ENCODE measurements at places on chromosomes 13 and 19.
A peak's percentile ranks its signal among the peaks of the same experiment; 100 is the strongest.

DNA sequence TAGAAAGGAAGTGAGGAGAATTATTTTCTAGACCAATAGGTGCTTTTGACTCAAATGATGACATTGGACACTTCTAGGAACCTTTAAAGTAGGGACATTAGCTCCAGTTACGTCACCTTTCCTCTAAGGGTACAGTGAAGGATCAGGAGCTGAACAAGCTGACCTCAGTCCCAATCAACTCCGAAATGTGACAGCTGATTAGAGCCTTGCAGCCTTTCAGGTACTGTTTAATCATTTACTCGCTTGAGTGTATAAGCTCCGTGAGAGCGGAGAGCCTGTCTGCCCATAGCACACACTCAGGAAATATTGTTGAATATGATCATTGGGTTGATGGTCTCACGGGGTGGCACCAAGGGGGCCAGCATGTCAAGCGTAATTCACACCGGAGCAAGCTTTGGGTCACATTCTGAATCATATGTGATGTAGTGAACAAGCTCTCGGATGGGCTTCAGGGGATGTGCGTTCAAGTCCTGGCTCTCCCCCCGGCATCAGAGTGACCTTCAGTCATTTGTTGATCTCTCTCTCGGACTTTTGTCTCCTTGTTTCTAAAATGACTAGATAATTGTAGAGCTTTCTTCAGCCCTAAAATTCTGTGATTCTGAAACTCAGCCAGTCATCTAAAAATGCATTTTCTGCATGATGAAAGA, 141.9 kb downstream of the ZIC5 start:
- DNase-seq: no peak

- no peak for DNase-seq
Observed at GRCh38 chr13:41388143-41388881, 69.0 kb upstream of the RGCC start.

DNA sequence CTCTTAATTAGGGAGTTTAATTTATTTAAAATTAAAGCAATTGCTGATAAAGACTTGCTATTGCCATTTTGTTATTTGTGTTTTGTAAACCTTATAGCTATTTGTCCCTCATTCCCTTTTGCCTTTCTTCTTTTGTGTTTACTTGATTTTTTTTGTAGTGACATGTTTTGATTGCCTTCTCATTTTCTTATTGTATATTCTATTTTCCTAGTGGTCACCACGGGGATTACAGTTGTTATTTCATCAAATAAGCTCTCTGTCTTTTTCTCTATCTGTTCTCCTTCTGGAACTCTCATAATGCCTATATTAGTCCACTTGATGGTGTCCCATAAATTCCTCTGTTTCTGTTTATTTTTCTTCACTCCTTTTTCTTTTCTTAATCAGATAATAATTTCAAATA, 64.4 kb upstream of the FRY start:
- DNase-seq: no peak

- no peak for DNase-seq
Observed at GRCh38 chr13:49459580-49459979, 15.5 kb downstream of the SETDB2 start.

- no peak for DNase-seq
Observed at GRCh38 chr19:36032251-36033104, at the start of gene CLIP3. Gene CLIP3 (minus strand): TSS chr19:36032873. CDS start chr19:36032357, 516 bp downstream.

GRCh38 chr19:3268326-3268725, 43.9 kb downstream of the CELF5 start:
- no peak for DNase-seq

DNA sequence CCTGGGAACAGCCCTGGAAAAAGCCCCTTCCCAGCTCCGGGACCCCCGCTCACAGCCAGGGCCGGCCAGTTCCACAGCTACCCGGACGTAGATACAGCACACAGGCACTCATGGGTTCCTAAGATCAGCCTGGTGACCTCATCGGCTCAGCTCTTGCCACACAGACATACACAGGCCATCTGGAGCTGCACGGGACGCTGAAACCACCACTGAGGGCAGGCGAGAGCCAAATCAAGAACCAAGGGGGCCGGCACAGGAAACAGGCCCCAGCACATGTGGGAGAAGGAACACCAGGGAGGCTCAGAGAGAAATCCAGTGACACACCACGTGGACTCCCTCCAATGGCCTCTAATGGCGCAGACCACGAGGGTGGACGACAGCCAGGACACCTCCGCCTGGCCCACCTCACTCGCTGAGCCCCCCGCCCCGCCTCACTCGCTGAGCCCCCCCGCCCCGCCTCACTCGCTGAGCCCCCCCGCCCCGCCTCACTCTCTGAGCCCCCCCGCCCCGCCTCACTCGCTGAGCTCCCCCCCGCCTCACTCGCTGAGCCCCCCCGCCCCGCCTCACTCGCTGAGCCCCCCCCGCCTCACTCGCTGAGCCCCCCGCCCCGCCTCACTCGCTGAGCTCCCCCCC, 69.7 kb upstream of the C13orf46 start:
- DNase-seq: no peak

DNA sequence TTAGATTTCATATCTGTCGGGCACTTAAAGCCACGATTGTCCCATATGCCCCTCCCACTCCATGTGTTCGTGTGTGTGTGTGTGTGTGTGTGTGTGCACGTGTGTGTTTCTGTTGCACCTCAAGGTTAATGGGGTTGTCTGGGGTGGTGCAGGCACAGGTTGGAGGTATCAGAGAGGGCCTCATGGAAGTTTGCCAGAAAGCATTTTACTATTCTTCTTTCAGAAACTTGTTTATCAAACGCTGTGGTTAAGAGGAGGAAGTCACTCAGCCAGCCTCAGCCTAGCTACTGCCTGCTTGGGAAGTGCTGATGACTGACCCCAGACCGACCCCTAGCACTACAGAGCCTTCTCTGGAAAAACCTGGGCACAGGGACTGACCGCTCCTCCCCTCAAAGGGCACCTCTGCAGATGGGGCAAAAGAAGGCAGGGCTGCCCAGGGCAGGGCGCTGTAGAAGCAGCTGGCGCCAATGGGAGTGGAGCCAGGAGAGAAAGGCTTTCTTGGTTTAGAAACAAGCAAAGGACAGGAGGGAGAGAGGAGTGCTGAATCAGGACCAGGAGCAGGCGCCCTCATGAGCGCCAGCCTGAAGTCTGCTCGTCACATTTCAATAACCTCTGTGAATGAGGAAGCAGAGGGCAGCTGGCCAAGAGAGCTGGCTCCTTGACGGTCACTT, 3.9 kb downstream of the SIAH3 start:
- no peak for DNase-seq

DNA sequence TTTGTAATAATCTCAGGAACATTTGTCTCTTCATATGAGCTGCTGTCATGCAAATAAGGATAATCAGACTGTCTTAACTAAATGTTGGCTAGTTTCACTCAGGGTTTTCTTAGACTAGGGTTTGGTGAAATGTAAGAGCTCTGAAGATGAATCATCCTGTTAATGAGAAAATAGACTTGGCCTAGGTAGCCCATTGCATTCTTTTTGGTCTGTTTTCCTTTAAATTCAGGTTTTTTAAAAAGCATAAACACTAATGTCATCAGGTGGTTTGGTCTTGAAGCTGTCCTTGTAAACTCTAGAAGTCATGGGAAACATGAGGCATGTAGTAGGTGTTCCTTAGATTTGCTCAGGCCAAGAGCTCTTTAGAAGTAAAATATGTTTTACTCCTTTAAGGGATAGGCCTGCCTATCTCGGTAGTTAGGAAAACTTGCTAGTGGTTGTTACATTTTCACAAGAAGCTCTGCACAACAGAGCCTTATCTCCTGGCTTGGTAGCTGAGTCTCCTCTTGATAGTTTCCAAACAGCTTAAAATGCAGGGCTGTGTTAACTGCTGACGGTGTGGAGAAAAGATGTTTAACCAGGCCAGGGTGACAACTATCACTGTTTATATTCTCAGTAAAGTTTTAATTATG, 62.0 kb upstream of the C1QTNF9B start:
- no peak for DNase-seq

DNA sequence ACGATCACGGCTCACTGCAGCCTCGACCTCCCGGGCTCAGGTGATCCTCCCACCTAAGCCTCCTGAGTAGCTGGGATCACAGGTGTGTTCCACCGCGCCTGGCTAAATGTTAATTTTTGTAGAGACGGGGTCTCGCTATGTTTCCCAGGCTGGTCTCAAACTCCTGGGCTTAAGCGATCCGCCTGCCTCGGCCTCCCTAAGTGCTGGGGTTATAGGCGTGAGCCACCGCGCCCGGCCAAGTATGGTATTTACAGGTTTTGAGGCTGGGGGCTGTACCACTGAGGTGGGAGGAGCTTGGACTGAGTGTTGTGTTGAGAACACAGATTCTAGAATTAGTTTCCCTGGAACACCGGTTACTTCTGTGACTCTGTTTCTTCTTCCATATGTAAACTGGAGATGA, 452 bp upstream of the PPM1N start:
- no peak for DNase-seq

DNA sequence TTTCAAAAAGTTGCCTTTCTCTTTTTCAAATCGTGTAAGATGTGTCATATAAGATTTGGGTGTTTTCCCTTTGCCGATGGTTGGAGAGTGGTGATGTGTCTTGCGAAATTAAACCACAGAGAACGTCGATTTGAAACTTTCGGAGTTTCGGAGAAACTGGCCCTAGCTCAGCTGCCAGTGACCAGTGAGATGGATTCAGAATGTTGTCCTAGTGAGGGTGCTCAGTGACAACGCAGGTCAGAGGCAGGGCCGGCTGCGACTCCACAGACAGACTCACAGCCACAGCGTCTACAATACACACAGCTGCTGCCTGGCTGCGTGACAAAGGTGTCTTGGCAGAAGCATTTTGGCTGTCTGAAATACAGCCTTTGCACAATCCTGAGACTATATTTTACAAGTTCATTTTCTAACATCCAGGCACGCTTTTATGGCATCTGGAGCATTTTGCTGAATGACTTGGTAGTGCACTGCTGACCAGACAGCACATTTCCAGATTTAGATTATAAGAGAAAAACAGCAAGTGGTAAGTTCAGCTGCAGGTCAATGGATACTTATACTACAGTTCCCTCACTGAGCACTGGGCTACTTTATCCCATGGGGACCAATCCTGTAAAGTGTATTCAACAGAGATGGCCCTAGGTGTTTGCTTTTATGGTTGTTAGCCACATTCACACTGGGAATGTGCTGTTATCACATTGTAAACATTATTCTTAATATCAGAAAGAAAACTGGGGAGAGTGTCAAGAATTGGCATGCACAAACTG, 207.5 kb downstream of the KCNRG start:
- DNase-seq: no peak

DNA sequence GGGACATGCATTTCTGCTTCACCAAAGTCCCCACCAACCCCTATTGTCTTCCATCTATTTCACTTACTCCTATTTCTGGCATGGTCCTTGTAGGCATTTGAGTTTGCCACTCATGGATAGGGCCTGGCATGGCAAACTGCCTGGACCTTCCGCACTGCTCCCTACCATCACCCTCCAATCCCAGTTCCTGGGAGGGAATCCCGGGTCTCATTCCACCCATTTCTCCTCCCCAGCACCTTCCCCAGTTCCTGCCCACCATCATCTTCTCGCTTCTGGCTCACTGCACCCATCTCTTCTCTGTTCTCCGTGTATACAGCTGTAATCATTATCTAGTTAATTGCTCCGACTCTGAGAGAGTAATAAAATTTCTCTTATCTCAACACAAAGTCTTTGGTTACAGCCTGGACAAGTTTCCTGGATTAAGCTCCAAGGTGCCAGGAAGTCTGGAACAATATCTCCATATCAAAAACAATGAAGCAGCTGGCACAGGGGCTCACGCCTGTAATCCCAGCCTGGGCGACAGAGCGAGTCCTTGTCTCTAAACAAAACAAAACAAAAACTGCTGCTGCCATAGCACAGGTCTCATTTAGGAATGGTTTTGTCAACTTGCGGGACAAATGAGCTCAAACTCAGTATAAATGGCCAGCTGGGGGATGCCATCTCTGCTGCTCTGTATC, 17.0 kb upstream of the COX7A1 start:
- peak; percentile 26 for DNase-seq

- DNase-seq: no peak
Observed at GRCh38 chr13:60727140-60727539, 330.1 kb downstream of the TDRD3 start.

GRCh38 chr13:58706421-58706820, 1074.9 kb downstream of the PCDH17 start:
- DNase-seq: no peak

GRCh38 chr13:81874253-81874652, 1533.3 kb upstream of the SPRY2 start:
- no peak for DNase-seq

DNA sequence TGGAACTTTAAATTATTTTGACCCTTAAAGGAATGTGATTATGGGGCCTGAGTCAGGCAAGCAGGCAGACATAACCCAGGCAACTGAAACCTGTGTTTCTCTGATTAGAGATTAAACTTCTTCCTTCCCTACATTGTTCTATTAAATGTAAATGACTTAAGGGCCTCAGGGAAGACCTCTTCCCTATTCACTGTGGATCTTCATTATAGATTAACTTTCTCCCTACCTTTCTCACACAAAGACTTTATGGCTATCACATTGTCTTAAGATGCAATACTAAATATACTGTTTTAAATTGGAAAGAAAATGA, 8.8 kb upstream of the METTL21C start:
- DNase-seq: no peak

GRCh38 chr13:93946994-93947393, 532.5 kb downstream of the DCT start:
- DNase-seq: no peak

GRCh38 chr13:29969286-29969685, 118.9 kb upstream of the UBL3 start:
- no peak for DNase-seq

GRCh38 chr19:33689868-33690267, 68.1 kb downstream of the CHST8 start:
- no peak for DNase-seq

DNA sequence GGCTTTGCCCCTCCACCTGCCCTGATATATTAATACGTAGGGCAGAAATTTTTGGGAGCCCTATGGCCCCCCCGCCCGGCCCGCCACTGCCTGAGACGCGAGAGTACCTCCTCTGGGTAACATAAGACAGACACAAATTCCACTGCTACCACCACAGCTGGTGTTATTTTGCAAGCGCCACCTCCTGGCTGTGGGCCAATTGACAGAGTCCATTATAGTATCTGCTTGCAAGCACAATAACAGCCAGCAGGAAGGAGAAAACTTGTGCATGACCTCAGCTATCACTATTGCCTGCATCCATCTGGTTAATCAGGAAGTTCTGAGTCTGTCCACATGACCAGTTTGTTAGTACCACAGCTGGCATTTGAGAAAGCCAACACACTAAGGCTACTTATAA, 25.3 kb upstream of the OR10H2 start:
- no peak for DNase-seq

- no peak for DNase-seq
Observed at GRCh38 chr13:93343097-93343496, 116.5 kb downstream of the GPC6 start.

GRCh38 chr19:4298810-4299550, 3.2 kb downstream of the TMIGD2 start:
- no peak for DNase-seq

DNA sequence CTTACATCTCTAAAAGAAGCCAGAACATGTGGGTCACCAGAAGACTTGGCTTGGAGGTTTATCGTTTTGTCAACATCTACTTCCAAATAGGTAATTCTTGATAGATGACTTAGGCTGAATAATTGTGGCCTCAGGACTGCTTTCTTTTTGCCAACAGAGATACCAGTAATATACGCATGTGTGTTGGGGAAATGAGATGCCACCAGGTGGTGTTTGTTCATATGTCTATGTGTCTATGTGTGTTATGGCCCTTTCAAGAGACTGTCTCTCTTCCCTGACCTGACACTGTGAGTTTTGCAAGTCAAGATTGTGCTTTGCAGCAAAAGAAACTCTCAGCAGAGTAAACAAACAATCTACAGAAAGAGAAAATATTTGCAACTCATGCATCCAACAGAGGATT, 31.6 kb upstream of the METTL21C start:
- DNase-seq: no peak

- no peak for DNase-seq
Observed at GRCh38 chr13:108705031-108705430, 75.6 kb downstream of the MYO16 start.
